CD4-positive, alpha-beta T cell treated with Interferon gamma for 1 hour (primary cell): ENCODE measurements at places on chromosomes 1 and 21.

- DNase-seq, result no peak
Observed at GRCh38 chr1:12662556-12662955, 18.7 kb downstream of the AADACL4 start.

GRCh38 chr1:164058198-164058597 lies 500.8 kb upstream of the PBX1 start:
- DNase-seq, result no peak

DNA sequence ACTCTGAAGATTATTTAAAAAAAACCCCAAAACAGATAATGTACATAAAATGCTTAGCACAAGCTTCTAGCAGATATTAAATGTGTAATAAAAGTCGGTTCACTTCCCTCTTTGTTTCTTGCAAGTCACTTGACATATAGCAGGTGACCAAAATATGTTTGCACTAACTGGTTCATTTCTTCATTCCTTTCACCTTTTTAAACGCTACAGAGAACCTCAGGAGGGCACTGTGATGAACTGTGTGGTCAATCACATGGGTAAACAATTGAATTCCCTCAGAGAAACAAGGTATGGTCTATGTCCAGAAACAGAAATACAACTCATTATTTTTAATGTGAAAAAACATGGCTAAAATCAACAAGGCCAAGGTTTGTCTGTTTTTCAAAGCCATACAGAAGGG lies 51.3 kb upstream of the BCL10 start:
- DNase-seq, result no peak

- no peak for DNase-seq
Observed at GRCh38 chr21:45332415-45332814, 44.7 kb upstream of the POFUT2 start.

GRCh38 chr21:38631206-38631605 lies 132.9 kb upstream of the ERG start:
- DNase-seq, result no peak

DNA sequence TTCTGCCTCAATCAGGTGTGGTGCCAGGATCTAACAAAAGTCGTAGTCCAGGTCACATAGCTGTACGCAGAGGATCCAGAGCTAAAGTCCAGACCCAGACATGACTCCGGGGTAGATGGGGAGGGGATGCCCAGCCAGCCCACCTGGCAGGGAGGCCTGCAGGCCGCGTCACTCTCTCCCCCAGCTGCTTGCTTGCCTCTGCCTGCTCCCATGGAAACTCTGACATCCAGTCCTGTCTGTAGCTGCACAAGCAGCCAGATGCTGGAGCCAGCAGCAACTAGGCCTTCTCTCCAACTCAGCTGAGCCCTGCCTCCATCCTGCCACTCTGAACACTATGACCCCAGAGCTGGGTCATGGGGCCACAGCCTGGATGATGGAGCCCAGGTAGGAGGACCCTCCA lies 8.1 kb downstream of the COL8A2 start:
- no peak for DNase-seq

GRCh38 chr21:44763050-44763378 lies 38.6 kb downstream of the UBE2G2 start:
- no peak for DNase-seq

DNA sequence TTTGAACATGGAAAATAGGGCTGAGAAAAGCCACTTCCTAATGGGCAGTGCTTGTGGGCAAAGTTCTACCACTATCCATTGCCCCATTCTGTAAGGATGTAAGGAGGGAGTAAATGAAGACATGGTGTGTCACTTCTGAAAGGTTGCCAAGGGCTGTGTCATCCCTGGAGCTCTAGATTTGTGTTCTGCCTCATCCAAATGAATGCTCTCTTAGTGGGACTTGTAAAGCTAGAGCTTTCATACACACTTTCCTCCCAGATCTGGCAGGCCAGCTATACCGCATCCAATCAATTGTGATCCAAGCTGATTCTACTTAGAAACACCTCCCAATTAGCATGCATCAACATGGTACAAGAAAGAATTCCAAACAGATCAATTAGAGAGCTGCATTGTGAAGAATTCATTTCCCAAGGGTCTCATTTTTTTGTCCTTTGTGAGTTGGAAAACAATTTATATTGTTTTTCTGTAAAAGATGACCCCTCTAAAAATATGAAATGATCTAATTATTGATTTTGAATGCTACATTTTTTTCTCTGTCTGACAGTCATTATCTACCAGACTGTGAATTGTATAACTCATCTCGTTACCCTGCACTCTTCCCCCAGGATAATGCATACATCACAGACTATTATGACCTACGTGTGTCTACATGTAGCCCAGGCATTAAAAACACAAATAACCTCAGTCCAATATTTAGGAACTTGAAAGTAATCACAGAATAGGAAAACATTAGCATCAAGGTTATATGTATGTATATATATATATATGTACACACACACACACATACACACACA lies 117.1 kb upstream of the DUSP10 start:
- no peak for DNase-seq

DNA sequence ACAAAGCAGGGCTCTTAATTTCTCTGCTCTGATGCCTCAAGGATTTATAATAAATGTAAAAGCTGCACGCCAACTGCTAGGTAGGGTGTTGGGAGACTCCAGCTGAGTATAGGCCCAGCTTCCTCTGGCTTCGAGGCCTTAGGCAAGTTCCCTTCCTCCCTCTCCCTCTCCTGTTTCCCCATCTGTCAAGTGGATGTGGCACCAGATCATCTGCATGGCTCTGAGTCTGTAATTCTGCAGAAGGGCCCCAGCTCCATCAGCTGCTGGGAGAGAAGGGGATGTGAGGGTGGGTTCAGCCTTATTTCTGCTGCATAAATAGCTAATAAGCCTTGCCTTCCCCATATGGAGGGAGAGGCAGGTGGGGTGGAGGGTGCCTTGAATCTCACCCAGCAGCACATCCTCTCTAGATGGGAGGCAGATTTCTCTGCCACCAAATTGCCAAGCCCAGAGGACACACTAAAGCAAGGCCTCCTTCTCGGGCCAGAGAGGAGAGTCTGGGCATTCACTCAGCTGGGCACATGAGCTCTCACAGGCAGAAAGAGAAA lies 3.8 kb downstream of the TRIM62 start:
- DNase-seq, result no peak

- no peak for DNase-seq
Observed at GRCh38 chr1:231404318-231404717, 17.8 kb downstream of the EGLN1 start.
